ENCODE measurements at places on chromosomes 7 and 10.

DNA sequence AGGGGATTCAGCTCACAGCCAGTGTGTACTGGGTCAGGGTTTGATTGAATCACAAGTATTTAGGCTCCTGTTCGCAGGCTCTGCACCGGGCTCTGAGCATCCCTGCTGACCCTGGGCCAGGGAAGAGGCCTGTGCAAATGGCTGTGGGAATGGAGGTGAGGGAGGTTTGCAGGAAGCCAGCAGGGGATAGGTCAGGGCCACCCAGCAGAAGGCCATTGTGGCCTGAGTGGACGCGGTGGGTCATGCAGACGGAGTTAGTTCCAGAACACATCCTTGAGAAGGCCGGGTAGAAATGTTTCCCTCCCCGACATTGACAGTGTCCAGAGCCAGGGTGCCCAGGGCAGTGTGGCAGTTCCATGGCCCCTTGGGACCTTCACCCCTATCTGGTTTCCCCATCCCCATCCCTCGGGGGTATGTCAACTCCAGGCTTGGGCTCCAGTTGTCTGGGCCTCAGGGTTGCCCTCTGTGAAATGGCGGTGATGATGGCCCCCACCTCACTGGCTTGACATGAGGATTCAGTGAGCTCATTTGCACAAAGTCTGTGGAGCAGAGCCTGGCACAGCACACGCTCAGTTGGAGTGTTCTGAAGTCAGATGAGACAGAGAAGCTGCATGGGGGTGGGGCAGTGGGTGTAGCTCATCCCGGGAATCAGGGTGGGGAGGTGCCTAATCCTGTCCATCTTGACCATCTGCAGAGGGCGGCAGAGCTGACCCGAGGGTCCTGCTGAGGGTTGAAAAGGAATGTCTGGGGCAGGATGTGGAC is 107.6 kb downstream of the ADCY1 start:
- no peak for DNase-seq

DNA sequence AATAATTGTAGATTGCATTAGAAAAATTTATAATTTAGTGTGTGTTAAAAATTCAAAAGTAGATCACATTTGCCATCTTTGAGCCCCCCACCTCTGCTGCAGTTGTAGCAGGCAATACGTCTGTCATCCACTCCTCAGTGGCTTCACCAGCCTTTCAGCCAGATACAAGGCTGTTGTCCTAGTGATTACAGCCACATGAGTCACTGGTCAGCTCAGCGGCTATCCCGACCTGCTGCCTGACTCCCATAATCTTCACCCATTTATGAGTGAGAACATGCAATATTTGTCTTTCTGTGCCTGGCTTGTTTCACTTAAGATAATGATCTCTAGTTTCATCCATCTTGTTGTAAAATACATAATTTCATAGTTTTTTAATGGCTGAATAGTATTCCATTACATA is 9.2 kb downstream of the OR2A5 start:
- DNase-seq, result peak; percentile 13

- no peak for DNase-seq
These were observed 162.9 kb downstream of the ST7 start for GRCh38 chr7:117116211-117116610.

DNA sequence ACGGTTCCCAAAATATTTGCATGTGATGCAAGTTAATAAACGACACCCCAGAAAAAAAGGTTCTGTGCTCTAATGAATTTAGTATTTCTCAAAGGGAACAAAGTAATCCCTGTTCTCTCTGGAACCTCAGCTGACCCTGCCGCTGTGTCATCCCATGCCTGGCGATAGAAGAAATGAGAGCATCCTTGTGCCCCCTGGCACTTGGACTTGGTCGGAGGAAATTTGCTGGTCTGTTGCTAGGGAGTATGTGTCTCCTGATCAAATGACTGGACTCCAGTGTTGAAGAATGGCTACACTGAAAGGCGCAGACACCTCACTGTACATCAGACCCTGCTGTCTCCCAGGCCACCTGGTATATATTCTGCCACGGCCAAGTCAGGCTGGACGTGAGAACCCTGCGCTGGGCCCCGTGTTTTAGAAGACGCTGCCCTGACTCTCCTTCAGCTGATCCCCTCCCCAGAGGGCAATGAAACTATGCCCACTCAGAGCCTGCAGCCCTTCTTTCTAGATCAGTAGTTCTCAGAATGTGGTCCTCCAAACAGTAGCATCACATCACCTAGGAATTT is 67.2 kb downstream of the THNSL1 start:
- no peak for DNase-seq

DNA sequence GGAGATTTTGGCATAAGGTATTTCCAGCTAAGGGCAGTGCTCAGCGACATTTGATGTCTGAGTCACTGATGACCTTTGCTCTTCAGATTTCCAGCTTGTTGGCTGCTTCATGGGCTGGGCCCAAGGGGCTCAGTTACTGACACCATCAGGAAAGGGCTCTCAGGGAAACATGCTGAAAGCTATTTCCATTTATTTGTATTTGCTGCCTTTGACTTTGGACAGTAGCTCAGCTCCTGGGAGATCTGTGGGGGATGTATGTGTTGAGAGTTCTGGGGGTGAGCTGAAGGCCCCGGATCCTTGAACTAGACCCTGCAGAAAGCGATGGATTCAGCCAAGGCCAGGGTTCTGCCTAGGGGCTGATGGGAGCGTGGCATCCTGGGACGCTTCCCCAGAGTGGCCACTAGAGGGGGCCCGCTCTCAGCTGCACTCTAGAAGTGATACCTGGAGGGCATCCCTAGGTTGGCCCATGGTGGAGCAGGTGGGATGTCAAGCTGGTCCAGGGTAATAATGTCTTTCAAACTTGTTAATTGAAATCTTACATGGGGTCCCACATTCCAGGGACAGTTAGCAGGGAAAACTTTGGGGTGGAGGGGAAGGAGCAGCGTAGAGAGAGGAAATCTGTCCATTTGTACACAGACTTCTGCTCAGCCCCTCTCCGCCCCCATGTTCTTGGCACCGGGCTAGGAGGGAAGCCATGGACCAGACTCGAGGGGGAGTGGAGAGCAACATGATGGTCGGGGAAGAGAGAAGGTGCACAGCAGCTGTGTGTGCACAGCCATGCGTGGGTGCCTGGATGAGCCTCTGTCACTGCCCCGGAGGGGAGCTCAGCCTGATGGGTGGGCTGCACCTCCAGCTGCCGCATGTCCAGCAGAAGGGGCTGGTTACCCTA is 3.0 kb upstream of the BTBD16 start:
- peak; percentile 36 for DNase-seq

DNA sequence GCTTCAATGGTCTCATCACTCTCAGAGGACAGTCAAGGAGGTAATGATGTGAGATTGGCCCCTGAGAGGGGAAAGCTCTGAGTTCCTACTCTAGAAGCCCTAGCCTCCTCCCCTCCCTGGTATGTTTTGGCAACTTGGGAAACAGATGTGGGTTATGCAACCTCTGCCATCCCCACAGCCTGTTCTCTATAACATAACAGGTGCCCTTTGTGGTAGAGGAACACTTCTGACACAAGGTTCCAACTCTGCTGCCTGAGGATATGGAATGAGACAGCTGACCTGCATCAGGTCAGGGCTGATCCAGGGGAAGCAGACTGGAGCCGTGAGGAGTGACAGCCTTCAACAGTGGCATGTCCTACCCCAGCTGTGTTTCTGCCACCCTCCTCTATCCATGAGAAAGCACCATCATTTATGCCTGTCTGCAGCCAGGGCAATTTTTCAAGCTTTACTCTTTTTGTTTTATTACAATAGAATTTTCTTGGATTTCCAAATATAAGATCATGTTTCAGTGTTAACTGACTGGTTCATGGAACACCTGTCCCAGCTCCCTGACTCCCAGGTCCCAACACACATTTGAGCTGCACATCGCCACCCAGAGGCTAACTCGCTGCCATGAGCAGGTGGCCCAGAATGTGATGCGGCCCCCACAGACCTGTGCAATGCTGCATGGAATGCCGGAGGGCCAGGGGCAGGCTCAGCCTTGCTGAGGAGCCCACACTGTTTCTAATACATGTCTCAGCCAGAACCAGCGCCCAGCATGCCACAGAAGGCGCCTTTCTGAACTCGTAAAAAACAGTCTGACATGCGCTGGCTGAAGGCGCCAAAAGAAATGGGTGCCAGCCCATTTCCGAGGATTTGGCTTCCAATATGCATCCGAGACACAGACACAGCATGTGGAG is 124.8 kb upstream of the CHST15 start:
- DNase-seq, result no peak

DNA sequence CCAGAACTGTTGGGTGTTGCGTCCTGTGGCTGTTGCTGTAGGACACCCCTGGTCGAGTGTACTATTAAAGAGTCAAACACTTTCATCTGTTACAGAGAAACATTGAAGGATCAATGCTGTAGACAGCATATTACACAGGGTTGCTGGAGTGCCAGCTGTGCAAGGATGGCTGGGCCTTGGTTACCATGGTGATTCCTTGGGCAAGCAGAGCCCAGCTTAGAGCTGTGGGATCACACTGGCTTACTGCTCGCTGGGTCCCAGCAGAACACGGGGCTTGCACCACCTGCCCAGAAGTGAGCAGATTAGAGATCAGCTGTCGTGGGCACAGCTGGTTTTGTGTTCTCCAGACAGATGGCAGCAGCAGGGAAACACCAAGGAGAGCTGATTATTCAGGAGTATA is 76.0 kb downstream of the GPR141 start:
- DNase-seq, result no peak

DNA sequence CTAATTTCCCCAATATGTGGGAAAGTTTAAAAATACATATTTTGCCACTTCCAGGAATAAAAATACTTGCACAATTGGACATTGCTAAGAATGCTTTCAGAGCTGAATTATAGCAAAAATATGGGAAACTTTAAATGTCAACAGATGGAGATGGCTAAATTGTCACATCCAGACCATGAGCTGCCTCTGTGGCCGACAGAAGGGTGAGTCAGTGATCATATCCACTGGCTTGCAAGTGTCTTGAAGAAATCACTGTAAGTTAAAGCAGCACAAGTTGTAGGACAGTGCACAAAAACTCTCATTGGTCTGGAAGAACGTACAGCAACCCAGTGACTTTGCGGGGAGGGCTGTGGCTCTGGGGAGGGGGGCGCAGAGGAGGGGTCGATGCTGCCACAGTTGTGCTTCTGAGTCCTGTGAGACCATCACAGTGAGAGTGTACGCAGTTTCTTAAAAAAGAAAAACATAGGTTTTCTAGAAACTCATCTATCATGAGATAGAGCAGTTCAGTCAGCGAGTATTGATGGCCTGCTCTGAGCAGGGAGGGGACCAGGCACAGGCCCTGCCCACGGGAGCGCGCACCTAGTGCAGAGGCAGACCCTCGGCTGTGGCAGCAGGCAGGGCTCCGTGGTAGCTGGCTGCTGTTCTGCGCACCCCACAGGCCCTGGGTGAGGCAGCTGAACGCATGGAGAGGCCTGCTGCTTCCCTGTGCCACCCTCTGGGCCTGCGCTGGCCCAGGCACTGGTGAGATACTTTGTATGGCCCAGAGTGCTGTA is 25.5 kb downstream of the LRRC27 start:
- no peak for DNase-seq

- no peak for DNase-seq
These were observed 161.2 kb downstream of the TAX1BP1 start for GRCh38 chr7:27901028-27901760.

GRCh38 chr7:85392326-85392725 is 205.5 kb upstream of the SEMA3D start:
- DNase-seq, result no peak

DNA sequence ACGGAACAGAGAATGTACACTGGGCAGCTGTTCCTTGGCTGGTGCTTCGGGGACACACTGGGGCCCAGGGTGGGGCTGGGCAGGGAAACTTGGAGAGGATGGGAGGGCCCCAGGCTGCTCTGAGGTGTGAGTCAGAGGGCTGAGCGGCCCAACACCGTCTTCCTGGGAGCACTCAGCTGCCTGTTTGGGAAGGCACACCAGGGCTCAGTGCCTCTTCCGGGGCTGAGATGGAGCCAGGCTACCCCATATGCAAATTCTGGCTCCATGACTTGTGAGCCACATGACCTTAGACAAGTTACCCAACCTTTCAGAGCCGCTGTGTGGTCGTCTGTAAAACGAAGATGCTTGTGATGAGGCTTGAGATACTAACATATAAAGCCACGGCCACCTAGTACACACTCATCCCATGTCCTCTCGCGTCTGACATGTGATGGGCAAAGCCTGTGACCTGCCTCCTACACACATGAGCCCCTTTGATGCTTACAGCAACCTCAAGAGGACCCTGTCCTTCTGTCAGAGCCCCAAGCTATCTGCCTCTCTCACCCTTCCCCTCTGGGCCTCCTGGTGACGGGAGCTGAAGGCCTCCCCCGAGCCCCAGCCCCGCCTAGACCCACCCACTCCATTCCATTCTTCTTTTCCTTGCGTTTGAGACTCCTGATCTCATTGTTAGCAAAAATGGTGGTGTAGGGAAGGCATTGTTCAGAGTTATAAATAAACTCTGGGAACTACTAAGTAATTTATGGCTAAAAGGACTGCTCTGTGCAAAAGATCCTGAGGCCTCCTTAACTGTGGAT is 26.1 kb downstream of the KLRG2 start:
- DNase-seq, result no peak

DNA sequence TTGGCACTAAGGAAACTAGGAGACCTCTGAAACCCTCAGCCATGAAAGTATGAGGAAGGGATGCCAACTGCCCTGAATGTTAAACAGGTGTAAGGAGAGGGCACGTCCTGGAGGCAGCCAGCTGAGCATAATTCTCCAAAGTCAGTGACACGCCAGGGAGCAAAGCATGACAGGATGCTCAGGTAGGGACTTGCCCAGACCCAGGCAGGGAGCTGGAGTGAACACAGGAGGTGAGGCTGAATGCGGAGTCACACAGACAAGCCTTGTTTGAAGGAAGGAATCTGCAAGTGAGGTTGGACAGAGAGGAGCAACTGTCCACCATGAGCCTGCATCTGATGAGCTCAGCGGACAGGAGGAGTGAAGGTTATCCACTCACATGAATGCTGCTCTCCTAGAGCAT is 41.5 kb downstream of the KLRG2 start:
- DNase-seq, result no peak

- no peak for DNase-seq
These were observed 53.7 kb upstream of the MTPN start for GRCh38 chr7:136030867-136031318.

DNA sequence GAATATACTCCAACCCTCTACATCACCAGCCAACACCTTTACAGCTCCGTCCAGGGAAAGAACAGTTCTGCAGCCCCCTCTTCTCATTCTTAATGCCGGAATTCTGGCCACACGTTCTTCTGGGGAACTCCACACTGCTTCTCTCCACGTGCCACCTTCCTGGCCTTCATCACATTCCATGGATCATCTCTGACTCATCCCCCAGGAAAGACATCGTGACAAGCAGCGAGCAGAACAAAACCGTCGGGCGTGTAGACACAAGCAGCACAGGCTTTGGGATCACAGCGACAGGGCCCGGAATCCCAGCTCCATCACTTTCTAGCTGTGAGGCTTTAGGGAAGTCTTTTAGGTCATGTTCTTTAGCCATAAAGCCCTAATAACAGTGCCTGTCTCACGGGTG is 590.3 kb upstream of the FOXK1 start:
- no peak for DNase-seq
